Right kidney (tissue), 9 donors: ENCODE measurements at places on chromosomes 13 and 19.
A peak's percentile ranks its signal among the peaks of the same experiment; 100 is the strongest.

- DNase-seq, result no peak
Observed at GRCh38 chr13:42173789-42174343, 98.1 kb upstream of the AKAP11 start.

GRCh38 chr19:50311723-50312635, 17.2 kb downstream of the KCNC3 start:
- no peak for DNase-seq

DNA sequence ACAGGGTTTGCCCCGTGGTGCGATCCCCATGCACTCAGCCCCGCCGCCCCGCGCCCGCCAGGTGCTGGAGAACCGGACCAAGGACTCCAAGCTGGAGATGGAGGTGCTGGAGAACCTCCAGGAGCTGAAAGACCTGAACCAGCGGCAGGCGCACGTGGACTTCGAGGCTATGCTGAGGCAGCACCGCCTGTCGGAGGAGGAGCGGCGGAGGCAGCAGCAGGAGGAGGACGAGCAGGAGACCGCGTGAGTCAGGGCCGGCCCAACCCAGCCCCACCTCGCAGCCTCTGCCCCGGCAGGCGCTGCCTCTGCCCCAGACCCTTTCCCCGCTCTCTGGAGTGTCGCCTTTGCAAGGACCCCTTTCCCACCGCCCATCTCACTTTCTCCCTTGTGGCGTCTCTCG, 11.3 kb downstream of the YJU2 start:
- no peak for DNase-seq

GRCh38 chr19:12782424-12783290, 7.3 kb upstream of the HOOK2 start:
- peak; percentile 92 for DNase-seq

- no peak for DNase-seq
Observed at GRCh38 chr19:8307400-8307964, 676 bp downstream of the CD320 start.
